ENCODE measurements at places on chromosomes 2 and 18.
A peak's percentile ranks its signal among the peaks of the same experiment; 100 is the strongest.

GRCh38 chr18:9092665-9093064, 9.8 kb upstream of the NDUFV2 start:
- DNase-seq = no peak

- no peak for DNase-seq
Observed at GRCh38 chr2:167423731-167424130, 535.5 kb downstream of the XIRP2 start.

DNA sequence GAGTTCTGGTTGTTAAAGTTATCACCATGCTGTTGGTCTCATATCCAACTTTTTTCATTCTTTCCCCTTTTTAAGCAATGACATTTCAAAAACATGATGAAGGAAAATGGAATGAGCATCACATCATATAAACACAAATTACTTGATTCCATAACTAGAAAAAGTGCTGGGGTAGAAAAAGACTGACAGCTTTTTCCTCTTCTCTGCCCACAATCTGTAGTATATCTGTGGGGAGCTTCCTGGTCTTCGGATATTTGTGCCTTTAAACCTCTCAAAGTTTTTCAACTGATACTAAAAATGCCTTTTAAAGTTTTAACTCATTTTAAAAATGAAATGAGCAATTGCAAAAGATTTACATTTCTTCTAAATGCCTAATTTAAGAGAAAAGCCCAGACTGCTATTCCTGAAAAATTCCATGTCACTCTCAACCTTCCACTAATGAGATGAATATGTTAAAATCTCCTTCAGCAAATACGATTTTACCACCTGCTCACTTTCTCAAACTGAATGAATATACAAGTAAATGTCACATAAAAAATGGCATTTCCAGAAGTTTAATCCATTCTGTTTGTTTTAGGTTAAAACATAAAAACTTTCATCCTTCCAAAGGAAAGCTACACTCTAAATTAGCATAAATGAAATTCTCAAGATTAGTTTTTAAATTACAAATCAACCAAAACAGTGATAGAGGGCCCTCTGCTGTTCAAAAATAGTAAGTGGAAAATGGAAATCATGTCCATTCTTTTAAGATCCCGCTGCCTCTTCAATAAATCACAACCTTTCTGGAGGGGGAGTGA, 2.1 kb downstream of the DNAH7 start:
- DNase-seq = no peak

- no peak for DNase-seq
Observed at GRCh38 chr2:63942788-63943187, 76.4 kb downstream of the VPS54 start.

GRCh38 chr2:226440127-226440918, 359.3 kb downstream of the IRS1 start:
- no peak for DNase-seq

DNA sequence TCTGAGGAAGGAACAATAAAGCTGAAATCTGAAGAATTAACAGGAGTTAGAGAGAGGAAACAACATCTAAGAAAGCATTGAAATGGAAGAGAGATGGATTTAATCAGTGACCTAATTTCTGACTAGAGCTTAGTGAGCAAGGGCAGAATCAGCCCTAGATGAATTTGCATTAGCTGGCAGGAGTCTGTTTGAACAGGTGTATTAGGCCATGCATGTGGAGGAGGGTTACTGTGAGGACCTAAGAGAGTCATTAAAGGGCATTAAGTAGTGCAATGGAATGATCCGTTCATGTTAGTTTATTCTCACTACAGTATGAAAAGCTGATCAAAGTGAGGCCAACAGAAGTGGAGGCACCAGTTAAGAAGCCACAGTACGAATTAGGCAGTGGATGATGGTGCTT, 285.3 kb downstream of the GRB14 start:
- no peak for DNase-seq

GRCh38 chr18:54555286-54555685, 35.8 kb upstream of the DYNAP start:
- no peak for DNase-seq

DNA sequence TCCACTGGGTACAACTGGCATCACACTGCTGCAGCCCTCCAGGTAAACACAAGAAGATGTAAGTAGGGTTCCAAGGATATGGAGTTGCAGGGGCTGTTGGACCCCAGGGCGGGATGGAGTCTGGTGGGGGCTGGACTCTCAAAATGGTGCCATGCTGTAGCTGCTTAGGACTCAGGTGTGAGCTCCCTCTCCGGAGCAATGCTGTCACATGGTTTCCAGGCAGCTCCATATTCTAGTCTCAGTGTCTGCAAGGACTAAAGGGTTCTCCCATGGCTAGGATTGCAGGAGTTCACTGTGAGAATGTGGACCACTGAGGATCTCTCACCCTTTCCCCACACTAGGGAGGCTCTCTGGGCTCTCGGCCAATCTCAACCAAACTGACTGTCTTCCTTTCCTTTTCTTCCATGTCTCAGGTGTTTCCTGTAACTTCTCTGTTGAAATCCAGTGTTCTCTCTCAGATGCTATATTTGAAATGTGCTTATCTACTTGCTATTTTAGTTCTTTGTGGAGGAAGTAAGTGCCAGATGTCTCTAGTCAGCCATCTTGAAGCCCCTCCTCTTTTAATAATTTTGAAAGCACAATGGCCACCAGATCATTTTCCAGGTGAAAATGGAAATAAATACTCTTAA, 57.6 kb downstream of the CCNT2 start:
- DNase-seq = no peak

DNA sequence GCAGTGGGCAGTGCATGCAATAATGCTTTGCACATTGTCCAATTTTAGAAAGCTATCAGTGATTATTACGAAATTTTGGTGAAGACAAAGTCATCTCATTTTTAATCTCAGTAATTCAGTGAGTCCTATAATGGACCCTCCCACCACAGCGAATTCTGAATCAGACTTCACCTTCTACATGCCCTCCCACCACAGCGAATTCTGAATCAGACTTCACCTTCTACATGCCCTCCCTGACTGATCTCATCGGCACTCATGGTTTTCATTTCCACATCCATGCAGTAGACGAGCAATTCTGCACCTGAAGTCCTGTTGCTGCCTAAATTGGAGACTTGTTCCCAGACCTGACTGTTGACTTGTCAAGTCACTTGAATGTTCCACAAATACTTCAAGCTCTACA, 522.3 kb downstream of the EIPR1 start:
- no peak for DNase-seq

- DNase-seq = no peak
Observed at GRCh38 chr2:58709274-58709673, 468.1 kb upstream of the FANCL start.

- no peak for DNase-seq
Observed at GRCh38 chr2:161124201-161124600, 36.0 kb upstream of the TANK start.

- no peak for DNase-seq
Observed at GRCh38 chr2:43171789-43172188, 54.6 kb downstream of the ZFP36L2 start.

- DNase-seq = no peak
Observed at GRCh38 chr2:32210767-32211408, 45.2 kb downstream of the SLC30A6 start.

DNA sequence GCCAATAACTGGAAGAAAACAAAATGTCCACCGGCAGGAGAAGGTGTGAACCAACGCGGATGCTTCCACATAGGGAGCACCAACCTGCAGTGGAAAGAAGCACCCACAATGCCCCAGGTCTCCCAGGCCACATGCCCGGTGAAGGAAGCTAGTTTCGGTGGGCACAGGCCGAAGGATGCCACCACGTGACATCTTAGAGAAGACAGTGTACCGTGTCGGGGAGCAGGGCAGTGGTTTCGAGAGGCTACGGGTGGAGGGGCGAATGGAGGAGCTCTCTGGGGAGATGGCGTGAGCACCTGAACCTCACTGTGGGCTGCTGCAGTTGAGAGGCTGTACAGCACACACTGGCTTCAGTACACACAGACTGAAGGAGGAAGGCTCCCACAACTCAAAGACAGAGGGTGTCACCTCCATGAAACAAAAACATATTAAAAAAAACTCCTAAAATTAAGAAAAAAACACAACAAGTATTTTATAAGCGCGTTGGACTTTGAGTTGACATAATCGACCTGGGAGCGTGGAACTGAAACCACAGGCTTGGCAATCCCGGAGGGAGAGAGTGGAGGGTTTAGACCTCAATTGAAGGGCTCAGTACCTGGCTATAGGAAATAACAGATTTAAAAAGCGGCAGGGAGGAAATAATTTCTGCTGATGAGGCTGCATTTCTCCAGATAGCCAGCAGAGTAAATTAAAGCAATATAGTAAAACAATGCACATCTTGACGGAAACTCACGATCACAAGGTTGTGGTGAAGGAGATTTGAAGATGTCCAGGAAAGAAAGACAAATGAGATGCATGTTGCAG, 160.1 kb downstream of the RTP5 start:
- DNase-seq = no peak

- no peak for DNase-seq
Observed at GRCh38 chr2:131431336-131431735, 44.6 kb upstream of the TUBA3D start.

DNA sequence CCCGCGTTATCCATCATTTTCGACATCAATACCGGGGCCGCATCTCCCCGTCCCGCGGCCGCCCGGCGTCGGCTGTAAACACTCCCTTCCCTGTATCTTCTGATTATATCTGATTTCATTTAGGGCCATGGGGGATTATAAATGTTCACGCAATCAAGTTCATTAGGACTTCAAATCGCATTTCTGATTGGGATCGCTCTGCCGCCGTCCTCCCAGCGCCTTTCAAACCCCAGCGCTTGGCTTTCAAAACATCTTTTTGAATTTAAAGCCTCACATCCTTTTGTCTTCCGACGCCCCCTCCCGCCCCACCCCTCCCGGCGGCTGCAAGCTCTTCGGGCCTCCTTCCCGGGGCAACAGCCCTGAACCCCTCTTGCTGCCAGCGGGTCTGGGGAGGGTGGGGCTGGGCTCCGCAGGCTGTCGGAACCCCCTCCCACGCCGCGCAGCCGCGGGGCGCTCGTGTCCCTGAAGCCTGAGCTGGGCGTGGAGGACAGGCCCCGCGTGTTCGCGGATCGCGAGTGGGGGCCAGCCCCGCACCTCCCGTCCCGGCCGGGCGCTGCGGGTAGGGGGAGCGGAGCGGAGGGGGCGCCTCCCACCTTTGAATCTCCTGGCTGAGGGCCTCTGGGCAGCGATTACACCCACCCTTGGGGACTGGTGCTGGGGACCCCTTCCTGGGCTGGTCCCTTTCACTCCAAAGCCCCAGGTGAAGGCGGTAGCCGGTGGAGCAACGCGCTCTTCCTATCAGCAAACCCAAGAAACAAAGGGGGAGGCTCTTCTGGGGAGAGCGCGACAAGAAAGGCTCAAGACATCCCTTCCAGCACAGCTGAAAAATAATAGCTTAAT, 11.3 kb upstream of the GBX2 start:
- peak; percentile 41 for DNase-seq

GRCh38 chr2:105790461-105791149, 45.9 kb downstream of the NCK2 start:
- DNase-seq = no peak

GRCh38 chr2:203648273-203648672, 58.2 kb upstream of the CD28 start:
- no peak for DNase-seq

DNA sequence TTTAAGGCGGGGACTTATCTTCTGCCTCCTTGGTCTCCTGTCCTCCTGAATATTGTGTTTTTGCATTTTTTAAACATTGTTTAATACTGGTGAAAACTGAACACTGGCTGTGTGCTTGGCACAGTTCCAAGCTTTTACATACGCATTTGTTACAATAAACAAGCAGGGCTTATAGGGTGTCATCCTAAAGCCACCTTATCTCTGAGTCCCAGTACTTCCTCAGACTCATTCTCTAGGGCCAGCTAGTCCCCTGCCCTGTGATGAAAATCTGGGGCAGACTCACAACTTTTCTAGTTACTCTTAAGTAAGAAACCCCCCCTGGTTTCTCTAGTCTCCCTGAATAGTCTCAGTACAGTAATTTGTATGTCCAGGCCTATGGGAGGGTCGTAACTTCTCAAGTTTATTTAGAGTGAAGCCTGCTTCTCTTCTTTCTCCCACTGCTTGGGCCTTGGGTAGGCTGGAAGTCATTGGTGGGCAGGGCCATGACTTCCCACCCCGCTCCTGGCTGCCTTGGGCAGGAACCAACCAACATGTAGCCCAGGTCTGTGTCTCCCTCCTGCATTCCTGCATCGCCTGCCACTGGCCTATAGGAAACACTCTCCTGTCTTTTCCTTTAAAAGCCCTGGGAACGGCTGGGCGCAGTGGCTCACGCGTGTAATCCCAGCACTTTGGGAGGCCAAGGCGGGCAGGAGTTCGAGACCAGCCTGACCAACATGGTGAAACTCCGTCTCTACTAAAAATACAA, 7.7 kb upstream of the KCNE4 start:
- no peak for DNase-seq

GRCh38 chr2:12734914-12735654, 18.3 kb downstream of the TRIB2 start:
- DNase-seq = no peak

DNA sequence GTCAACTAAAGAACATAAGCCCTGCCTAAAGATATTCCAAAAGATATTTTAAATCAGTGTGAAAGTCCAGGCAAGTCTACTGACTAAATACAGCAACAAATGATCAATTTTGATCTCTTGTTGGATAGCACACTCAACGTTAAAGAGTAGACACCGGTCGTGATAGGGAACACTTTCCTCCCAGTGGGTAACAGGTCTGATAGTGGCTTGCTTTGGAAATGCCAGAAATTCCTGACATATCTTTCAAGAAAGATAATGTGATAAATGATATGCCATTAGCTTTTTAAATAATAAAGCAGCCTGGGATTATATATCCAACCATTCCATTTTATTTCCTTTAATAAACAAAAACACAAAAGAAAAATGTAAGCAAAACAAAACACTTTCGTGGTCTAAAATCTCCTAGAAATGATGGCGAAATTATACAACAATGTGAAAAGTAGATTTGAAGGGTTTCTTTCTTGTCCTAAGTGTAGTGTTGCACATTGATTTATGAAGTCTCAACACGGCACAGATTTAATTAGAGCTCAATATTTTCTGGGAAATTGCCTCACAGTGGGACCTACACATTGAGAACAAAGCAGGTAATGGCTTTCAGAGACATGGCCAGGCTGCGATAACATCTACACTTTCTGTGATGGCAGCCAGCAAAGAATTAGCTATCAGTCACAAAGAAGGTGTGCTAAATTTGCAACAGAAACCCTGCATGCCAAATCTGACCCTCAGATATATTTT, 158.6 kb downstream of the PPP1R1C start:
- DNase-seq = no peak

All from SW 1271 (cell line).